ENCODE measurements at places on chromosomes 1 and 21.

DNA sequence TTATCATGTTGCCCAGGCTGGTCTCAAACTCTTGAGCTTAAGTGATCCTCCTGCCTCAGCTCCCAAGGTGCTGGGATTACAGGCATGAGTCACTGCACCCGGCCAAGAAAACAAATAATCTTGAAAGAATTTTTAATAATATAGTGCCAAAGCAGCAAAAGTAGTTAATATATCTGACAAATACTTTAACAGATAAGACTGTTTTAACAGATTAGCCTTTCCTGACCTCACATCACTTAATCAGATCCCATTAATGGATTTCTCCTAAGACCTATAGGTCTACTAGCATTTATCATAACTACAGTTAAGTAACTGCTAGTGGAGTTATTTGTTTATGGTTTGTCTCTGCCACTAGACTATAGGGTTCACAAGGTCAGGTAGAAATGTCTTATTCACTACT lies 61.1 kb upstream of the HP1BP3 start:
- no peak for DNase-seq

GRCh38 chr1:91948097-91948496 lies 1.1 kb upstream of the BRDT start:
- DNase-seq = no peak

- DNase-seq = no peak
Measured at GRCh38 chr1:58403894-58404293, 142.6 kb downstream of the OMA1 start.

DNA sequence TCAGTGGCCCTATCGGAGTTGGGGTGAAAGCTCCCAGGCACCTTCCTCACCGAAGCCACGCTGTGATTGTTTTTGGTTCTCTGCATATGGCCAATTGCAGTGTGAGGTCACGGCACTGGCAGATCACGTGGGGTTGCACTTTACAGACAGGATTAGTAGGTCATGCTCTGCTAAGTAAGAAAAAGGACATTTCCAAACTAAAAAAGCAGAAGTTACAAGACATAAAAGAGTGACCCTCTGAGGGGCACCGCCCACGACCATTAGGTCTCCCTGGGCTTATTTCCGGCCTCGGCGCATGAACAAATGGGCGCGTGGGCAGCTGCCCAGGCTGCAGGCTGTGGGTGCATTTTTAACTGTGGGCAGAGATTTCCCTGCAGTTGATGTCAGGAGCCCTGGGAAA lies 2.0 kb downstream of the CAPN9 start:
- no peak for DNase-seq

DNA sequence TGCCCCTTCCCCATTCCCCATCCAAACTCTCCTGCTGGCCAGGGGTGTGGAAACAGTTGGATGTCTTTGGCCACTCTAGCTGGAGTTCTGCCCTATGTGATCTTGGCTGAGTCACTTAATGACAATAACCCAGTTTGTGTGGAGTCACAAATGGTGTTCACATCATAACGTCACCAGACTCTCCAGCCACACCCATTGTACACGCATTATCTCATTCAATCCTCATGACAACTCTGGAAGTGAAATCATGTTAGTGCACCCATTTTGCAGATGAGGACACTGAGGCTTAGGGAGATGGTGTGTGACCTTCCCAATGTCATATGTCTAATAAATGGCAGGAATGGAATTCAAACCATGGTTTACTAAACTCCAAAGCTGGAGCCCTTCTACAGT lies 1.2 kb upstream of the CDA start:
- DNase-seq = no peak

DNA sequence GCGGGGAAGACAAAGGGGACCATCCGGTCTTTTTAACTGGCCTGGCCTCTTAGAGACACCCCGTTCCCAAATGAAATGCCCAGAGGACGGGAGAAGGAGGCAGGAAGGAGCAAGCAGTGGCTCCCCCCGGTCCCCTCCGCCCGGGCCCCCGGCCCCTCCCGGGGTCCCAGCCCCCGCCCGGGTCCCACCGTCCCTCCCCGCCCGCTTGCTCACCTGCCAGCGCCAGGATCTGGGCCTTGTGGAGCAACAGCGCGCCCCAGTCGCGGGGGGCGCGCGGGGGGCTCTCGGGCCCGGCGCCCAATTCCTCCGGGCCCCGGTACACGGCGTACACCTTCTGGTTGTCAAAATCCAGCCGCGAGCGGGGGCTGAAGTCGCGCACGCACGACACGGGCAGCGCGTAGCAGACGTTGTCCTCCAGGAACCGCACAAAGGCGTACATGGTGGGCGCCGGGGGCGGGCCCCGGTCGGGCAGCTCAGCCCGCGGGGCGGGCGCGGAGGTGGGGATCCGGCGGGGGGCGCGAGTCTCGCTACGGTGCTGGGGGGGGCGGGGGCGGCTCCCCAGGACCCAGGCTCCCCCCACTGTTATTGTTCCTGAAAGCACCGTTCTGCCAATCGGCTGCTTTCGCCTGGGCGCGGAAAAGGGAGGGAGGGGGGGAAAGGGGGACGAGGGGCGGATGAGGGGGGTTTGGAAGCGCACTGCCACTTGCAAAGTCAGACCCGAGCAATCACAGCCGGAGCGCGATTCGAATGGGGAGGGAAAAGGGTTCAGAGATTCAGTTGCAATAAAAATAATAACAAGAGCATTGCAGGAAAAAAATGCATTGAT lies at the start of gene BEND5:
BEND5 (minus strand) TSS at position 499 of the 826 bp plus-strand sequence; CDS start at position 439, 60 bp downstream.
- peak; percentile 85 for DNase-seq

GRCh38 chr1:35223084-35223630 lies 30.2 kb upstream of the SFPQ start:
- no peak for DNase-seq

- peak; percentile 59 for DNase-seq
Measured at GRCh38 chr1:156616463-156616862, 2.8 kb upstream of the HAPLN2 start.

DNA sequence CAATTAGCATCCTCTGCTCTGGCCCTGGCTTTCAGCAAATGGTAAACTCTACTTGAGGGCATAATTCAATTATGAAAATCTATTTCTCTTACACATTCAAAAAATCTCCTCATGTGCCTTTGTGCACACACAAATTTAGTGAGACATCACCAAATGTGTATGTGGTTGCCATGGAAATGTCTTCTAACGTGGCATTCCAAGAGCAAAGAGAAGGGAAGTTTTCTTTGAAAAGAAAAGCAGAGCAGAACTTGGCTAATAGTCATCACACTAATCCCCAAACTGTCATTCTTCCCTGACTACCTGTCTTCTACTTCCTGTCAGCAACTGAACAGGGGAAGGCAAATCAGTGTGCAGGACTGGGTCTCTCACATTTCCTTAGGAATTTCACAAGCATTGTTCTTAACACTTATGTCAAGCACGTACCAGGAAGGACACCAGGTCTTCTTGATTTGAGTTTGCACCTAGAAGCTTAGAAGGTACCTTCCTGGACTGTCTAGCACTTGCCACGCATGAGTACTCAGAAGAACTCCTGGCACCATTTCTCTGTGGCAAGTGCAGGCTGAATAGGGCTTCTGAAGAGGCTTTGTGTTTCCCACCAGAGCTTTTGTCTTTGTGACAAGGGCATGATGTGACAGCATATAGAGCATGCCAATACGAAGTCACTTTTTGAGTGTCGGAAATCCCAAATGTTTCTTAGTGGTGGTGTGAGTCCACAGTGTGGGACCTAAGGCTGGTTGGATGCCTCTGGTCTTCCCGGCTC lies 32.3 kb downstream of the MAN1C1 start:
- peak; percentile 2 for DNase-seq

- no peak for DNase-seq
Measured at GRCh38 chr1:97352936-97353382, 567.9 kb downstream of the DPYD start.

- DNase-seq = no peak
Measured at GRCh38 chr21:25734654-25734903, 125 bp downstream of the ATP5PF start.

GRCh38 chr1:198443365-198444233 lies 96.9 kb downstream of the ATP6V1G3 start:
- DNase-seq = peak; percentile 66

DNA sequence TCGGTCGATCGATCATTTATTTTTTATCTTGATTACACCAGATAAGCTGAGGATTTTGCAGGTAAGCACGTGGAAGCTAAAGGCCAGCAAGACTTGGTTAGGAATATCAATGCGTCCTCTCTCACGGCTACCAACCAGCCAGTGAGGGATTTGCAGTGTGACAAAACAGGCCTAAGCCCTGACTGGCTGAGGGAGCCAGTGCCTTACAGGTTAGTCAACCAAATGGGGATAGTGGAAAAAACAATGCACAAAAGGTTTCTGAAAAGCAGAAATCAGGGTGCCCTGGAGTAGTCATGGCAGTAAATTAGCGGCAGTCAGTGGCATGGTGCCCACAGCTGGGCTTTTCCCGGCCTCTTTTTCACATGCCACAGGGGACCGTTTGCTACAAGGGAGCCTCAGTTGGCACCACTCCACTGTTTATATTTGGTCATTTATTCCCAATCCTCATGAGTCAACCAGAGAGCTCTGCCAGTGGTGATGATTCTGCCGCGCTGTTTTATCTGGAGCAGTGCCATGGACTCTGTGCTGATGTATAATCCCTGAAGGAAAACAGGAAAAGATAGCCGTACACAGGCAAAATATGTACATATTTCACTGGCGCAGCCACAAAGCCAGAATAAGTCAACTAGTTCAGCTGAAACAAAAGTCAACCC lies 167.6 kb downstream of the RHOU start:
- peak; percentile 92 for DNase-seq

- peak; percentile 72 for DNase-seq
Measured at GRCh38 chr1:80054129-80054528, 1047.6 kb upstream of the ADGRL4 start.

GRCh38 chr1:64427879-64428278 lies 42.0 kb upstream of the CACHD1 start:
- DNase-seq = no peak

- DNase-seq = no peak
Measured at GRCh38 chr1:79059341-79059740, 52.8 kb upstream of the ADGRL4 start.

- no peak for DNase-seq
Measured at GRCh38 chr1:74686928-74687327, 13.3 kb upstream of the ERICH3 start.

GRCh38 chr1:55180075-55180670 lies 35.0 kb downstream of the USP24 start:
- no peak for DNase-seq

GRCh38 chr1:166915941-166916340 lies 39.9 kb upstream of the TADA1 start:
- DNase-seq = peak; percentile 55

DNA sequence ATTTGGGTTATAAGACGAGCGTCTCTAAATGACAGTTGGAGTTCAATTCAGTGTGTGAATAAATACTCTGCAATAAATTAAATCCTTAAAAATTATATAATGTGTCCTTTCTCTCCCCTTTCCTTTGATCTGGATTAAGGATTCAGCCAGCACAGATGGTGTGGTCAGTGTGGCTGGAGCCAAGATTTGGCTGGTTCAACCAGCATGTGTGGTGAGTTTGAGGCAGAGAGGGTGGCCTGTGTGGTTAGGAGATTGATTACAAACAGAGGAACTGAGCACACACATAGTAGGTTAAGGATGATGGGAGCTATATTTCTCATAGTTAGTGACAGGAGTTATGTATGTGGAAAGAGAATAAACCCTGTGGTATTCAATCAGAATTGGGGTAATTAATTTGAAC lies 14.2 kb upstream of the AMIGO1 start:
- DNase-seq = no peak

- no peak for DNase-seq
Measured at GRCh38 chr1:42833981-42834380, 12.4 kb upstream of the ZNF691 start.

GRCh38 chr1:67642629-67643028 lies 42.4 kb upstream of the GADD45A start:
- DNase-seq = no peak

DNA sequence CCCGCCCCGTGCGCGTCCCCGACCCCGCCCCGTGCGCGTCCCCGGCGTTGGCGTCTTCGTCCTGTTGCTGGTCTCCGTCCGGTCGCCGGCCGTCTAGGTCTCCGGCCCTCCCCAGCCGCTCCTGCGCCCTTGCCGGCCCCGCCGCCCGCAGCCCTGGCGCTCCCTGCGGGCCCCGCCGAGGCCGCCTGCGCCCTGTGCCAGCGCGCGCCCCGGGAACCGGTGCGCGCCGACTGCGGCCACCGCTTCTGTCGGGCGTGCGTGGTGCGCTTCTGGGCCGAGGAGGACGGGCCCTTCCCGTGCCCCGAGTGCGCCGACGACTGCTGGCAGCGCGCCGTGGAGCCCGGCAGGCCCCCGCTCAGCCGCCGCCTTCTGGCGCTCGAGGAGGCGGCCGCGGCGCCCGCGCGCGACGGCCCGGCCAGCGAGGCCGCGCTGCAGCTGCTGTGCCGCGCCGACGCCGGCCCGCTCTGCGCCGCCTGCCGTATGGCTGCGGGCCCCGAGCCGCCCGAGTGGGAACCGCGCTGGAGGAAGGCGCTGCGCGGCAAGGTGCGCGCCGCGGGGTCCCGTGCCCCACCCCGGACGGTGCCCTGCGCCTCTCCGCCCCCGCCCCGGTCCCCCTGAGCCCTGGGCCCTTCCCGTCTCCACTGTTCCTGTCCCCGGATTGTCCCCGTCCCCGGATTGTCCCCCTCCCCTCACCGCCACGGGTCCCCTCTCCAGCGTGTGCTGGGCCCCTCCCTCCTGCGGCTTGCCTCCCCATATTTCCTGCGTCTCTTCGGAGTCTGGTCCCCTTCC lies at the start of gene RNF187:
RNF187 (plus strand) TSS at position 47 of the 789 bp plus-strand sequence.
- peak; percentile 52 for DNase-seq

- DNase-seq = no peak
Measured at GRCh38 chr1:180927841-180928240, 15.1 kb downstream of the KIAA1614 start.

DNA sequence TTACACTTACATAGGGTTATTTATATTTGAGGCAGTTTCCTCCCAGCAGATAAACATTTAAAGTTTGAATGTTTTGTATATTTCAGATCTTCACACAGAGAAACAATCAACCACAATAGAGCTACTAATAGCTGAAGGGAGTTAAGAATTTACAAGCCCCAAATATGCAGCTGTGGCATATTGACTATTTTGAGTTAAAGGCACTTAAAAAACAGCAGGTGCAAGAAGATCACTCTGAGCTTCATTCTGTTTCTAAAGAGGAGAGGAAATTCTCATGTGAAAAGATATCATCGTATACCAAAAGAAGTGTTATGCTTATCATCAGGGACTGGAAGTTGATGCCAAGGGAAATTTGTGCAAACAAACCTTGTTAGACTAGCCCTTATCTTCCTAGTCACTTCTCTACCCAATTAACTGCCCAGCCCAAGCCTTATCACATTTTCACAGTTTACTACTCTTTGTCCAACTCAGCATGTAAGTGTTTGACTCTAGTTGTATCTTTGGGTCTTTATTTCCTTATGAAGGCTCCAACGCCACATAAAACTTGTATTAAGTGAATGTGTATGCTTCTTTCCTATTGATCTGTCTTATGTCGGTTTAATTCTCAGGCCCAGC lies 66.3 kb upstream of the COG2 start:
- DNase-seq = no peak

GRCh38 chr1:193538680-193539079 lies 352.3 kb upstream of the B3GALT2 start:
- DNase-seq = no peak

DNA sequence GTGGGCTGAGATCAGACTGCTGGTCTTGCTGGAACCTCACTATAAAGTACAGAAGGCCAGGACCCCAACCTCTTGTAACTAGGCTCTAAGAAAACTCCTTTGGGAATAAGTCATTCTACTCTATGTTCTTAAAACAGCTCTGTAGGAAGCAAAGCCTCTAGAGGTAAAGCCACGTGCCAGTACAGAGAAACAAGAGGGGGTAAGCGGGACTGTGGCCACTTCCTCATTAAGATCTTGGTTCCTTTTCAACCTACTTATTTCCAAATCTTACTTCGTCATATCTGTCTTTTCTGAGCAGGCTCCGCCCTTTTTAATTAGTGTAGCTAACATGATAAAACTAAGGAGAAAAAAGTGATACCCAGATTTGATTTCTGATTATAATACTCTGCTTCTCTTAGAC lies 3.8 kb downstream of the NCSTN start:
- no peak for DNase-seq

All from urothelium cell line (cell line).